ENCODE measurements at places on chromosomes 16 and 17.

- peak; percentile 29 for DNase-seq
Measured at GRCh38 chr17:42275527-42276358, 448 bp downstream of the STAT5B start.

GRCh38 chr16:67429799-67430503, 970 bp upstream of the HSD11B2 start:
- DNase-seq: no peak

- no peak for DNase-seq
Measured at GRCh38 chr16:2211923-2212347, 1.3 kb upstream of the BRICD5 start.

GRCh38 chr17:48456589-48456988, 26.6 kb upstream of the SKAP1 start:
- DNase-seq: no peak

DNA sequence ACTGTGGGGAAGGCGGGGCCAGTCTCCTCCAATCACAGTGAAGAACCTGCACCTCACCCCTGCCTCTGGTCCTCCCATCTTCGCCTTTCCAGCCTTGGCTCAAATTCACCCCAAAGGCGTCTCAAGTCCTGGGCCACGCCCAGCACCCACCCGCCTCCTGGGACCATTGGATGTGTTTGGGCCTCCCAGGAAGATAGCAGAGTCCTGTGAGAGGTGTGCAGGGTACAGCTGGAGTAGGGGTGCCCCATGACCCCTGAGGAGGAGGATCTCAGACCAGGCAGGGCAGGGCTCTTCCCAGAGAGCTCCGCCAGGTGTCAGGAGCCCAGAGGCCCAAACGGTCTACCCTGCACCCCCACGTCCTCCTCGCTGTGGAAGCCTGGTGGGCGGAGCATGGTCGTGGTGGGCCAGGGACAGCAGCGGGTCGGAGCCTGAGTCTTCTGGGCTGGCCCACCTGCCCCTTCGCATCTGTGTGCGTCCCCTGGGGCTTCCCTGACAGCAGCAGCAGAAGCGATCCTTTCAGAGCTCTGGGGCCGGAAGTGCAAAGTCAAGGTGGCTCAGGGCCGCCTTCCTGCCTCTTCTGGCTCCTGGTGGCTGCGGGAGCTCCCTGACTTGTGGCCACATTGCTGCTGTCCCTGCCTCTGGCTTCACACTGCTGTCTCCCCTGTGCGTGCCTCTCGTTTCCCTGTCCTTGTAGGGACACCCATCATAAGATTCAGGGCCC, 34.9 kb upstream of the ZNF469 start:
- peak; percentile 23 for DNase-seq

DNA sequence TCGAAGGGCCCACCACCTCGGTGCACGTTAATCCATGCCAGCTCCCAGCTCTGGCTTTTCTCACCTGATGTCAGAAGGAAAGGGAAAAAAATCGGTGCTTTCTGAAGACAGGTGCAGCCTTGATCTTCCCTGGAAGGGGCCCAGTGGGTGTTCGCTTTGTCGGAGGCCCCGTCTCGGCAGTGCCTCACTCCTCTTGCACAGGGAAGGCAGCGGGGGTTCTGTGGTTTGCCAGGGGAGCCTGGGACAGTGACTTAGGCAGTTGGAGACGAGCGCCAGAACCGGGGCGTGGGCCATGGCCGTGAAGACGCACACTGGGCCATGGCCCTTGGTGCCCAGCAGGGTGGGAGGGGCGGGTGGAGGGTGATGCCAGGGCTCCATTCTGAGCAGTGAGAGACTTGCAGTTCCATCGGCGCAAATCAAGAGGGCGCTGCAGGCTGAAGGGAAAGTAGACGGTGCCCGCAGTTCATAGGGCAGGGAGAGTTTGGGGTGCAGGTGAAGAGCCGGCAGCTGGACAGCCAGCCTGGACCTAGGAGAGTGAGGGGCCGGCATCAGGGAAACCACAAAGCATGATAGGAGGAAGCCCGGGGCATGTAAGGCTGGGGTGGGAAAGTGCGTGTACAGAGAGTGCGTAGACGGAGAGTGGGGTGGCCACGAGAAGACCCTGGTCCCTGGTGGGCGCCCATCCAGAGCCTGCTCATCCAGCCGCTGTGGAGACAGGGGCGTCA, 101.3 kb upstream of the CHMP6 start:
- DNase-seq: no peak

GRCh38 chr17:42608305-42609181, 631 bp downstream of the RETREG3 start:
- no peak for DNase-seq

- DNase-seq: no peak
Measured at GRCh38 chr17:41810659-41811548, 845 bp downstream of the P3H4 start.

GRCh38 chr17:69609473-69610305, 195.2 kb downstream of the MAP2K6 start:
- DNase-seq: no peak

GRCh38 chr17:58621174-58621573, 70.7 kb downstream of the TEX14 start:
- no peak for DNase-seq

DNA sequence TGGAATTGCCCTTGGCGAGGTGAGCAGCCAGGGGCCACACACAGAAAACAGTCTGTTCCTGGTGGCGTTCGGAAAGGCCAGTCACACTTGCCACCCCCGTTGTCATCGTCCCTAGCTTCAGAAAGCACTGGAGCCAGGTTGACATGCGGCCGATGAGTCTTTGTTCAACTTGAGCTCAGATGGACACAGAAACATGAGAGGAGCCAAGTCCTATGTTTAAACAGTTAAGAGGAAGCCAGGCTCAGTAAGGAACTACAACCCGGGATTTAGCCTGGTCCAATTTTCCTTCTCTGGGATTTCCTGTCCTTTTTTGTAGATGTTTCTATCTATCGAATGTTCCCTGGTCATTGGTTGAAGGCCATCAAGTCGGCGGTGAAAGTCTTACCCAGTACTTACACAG, 19.5 kb downstream of the SALL1 start:
- DNase-seq: no peak

DNA sequence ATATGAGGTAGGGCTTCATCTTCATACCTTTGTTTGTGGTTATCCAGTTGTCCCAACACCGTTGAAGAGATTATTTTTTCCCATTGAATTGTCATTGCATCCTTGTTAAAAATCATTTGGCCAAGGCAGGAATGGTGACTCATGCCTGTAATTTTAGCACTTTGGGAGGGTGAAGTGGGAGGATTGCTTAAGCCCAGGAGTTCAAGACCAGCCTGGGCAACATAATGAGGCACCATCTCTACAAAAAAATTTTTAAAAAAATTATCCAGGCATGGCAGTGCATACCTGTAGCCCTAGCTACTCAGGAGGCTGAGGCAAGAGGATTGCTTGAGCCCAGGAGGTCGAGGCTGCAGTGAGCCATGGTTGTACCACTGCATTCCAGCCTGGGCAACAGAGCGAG, 223.9 kb downstream of the TANC2 start:
- no peak for DNase-seq

Measured in activated gamma-delta T cell treated with Interleukin-2 at 50 U/mL for 16 hours (primary cell).